ENCODE measurements at places on chromosomes 2 and 18.

DNA sequence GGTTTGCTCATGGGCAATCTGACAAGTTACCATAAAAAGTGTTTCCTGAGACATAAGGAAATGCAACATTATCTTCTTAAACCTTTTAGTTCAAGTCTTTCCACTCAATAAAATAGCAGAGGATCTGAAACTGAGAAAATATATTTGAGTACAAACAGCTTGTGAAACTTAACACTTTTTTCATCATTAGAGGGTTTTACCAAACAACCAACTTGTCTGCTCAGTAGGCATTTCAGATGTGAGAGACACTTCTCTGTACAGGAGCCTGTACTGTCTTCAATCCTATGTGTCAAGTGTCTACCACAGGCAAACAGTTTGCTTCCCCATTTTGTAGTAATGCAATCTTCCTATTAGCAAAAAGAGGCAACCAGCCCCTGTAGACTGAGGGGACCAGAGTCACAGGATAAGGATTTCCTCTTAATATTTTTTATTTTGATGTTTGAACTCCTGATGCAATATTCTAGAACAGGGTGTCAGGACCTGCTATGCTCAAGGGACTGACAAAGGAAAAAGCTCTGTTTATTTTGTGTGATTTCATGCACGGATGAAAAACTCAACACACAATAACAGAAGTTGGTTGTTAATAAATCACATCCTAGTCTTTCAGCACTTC is 159.1 kb upstream of the LHCGR start:
- DNase-seq: peak; percentile 50

DNA sequence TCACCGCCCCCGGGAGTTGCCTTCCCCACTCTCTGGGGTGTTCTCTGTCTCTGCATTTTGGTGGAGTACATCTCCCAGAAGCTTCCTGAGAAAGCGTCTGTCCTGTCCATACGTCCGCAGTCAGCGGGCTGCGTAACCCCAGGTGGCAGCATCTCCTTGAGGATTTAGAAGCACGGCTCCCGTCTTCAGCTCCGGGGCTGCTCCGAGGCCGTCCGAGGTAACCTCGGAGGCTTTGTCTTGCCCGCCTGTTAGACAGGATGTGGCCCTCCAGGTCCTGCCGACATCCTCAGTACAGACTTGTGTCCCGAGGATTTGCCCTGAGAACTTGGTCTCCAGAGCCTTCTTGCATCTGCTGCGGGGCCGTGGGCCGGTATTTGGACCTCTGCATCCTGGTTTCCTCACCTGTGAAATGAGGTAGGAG is 58.4 kb downstream of the CTDP1 start:
- no peak for DNase-seq

GRCh38 chr2:66698091-66698490 is 263.2 kb downstream of the MEIS1 start:
- DNase-seq: no peak

DNA sequence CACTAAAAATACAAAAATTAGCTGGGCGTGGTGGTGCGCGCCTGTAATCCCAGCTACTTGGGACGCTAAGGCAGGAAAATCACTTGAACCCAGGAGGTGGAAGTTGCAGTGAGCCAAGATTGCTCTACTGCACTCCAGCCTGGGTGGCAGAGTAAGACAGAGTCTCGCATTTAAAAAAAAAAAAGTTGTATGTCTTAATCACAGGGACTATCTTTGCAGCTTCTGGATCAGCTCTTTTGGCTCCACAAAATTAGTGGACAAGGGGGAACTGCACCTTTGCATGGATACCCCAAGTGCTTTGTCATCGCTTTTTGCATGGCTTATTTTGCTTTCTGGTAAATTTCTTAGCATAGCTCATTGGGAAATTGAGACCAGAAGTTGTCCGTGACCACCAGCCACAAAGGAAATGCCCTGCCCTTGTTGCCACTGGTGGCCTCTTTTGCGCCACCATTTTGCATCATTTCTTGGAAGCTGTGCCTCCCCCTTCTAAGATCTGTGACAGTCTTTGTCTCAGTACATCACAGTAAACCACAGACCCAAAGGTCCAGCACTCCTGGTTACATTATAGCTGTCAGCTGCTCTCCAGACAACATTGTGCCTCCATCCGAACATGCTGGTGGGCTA is 43.9 kb upstream of the PCBP1 start:
- no peak for DNase-seq

GRCh38 chr2:10518470-10519393 is 70.6 kb upstream of the ODC1 start:
- DNase-seq: no peak

- no peak for DNase-seq
Observed at GRCh38 chr18:35099911-35100310, 58.7 kb downstream of the MAPRE2 start.

GRCh38 chr2:222208010-222208690 is 90.6 kb downstream of the PAX3 start:
- no peak for DNase-seq

DNA sequence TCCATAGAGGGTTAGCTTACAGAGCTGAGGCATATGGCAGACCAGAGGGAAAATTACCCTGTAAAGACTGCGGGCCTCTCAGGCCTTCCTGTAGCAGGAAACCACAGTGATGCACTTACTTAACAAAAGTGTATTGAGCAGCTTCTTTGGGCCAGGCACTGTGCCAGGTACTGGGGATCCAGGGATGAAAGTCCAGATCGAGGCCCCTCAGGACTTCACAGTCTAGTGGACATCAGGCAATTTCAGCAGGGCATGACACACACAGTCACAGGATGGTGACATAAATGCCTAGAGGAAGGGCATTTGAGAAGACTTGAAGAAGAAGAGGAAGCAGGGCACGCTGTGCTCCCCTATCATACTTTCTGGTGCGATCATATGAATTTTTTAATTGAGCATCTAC is 71.7 kb downstream of the MARCO start:
- DNase-seq: no peak

GRCh38 chr18:80202264-80202998 is 44.9 kb downstream of the PARD6G start:
- DNase-seq: no peak

GRCh38 chr18:3453540-3454364 is 3.8 kb downstream of the TGIF1 start:
- DNase-seq: peak; percentile 38

- no peak for DNase-seq
Observed at GRCh38 chr2:118699447-118700175, 147.8 kb downstream of the EN1 start.

- DNase-seq: peak; percentile 77
Observed at GRCh38 chr2:86686905-86687304, 33.2 kb upstream of the RMND5A start.

GRCh38 chr2:216343221-216343980 is 28.9 kb downstream of the MARCHF4 start:
- no peak for DNase-seq

- DNase-seq: peak; percentile 17
Observed at GRCh38 chr2:41647468-41648050, 400.3 kb upstream of the PKDCC start.

DNA sequence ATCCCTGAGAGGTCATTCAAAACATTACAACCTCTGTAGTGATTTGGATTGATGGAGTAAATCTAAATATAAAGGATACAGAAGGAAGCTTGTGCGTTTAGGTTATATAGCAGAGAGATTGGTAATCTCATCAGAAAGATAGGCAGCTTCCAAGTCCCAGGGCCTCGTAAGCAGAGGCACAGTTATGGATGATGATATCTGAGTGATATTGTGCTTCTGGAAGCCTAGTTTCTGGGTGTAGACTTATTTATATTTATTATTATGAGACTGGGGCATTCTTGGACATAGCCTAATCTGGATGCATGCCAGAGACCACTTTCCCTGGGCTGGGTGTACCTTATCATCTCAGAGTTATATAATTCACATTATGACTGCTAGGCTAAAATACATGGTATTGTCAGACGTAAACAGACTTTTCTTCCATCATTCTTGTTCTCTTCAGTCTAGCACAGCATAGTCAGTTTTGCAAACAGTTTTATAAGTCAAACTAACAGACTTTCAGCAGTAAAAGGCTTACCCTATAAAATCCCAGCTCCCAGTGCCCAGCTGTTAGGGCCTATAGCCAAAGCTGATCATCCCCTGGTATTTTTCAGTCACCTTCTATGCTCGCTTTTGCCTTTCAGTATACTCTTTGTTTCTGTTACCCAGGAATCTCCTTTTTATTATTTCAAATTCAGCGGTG is 47.9 kb downstream of the RAB3GAP1 start:
- no peak for DNase-seq

- DNase-seq: no peak
Observed at GRCh38 chr2:42102591-42103450, 55.0 kb downstream of the PKDCC start.

GRCh38 chr18:12855916-12856315 is 28.1 kb downstream of the PTPN2 start:
- no peak for DNase-seq

DNA sequence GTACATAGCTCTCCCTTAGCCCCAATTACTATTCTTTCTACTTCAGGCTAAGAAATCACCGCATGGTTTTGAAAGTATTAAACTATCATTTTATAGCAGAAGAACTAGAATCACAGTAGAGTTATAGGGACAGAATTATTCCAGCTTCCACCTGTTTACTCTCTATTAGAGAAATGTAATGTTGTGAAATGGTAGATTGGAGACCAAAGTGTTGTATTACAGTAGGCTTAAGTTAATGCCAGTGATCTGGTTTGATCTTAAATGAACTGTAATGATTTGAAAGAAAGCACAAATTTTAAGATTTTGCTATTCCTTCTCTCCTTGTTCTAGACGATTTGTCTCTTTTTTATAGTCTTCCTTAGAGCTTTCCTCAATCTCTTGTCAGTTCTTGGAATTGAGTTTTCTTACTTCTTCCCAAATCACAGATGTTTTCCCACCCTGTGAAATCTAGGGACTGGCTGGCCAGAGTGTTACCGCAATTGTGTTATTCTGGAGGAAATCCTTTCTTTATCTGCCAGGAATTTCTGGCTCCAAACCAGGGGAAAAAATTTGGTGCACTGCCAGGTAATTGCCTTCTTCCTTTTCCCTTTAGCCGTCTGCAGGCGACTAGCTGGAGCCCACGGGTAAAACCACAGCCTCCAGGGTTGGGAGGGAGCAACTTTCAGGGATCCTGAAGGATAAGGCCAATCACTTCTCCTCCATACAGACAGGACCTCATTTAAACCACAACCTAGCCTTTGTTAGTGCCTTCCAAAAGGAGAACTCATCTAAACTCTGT is 51.7 kb downstream of the NOP58 start:
- DNase-seq: peak; percentile 5

DNA sequence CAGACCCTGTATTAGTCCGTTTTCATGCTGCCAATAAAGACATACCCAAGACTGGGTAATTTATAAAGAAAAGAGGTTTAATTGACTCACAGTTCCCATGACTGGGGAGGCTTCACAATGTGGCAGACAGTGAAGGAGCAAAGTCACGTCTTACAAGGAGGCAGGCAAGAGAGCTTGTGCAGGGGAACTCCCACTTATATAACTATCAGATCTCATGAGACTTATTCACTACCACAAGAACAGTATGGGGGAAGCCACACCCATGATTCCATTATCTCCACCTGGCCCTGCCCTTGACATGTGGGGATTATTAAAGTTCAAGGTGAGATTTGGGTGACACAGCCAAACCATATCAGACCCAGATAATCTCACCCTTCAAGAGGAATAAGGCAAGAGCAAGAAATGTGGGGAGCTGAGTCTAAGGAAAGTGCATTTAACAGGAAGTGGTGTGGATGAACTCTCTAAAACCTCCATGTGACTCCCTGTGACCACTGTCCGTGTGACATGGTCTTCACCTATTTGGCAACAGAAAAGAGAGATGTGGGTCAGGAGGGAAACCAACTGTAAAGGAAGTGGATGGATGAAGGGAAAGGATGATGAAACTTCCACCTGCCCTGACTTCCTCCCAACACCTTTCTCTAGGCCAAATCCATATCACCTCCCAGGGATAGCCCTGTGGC is 110.6 kb downstream of the ATL2 start:
- no peak for DNase-seq

DNA sequence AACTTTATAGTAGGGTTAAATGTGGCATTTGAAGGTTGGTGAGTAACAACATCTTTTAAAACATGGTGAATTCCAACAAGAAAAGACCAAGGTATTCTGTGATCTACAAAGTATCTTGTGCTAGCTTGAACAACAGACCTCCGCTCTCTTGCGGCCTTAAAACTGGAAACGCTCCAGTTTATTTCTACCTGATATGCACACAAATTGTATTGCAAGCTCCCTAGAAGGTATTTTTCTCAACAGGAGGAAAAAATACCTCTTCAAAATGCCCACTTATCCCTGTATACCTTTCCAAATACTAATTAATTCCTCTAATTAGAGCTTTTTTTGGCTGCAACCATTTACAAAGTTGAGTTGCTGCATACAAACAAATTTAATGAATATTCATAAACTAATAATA is 69.5 kb downstream of the KCNH7 start:
- DNase-seq: no peak

- no peak for DNase-seq
Observed at GRCh38 chr18:46297621-46298020, 193.4 kb downstream of the HAUS1 start.

GRCh38 chr2:88059979-88060906 is 4.7 kb upstream of the KRCC1 start:
- DNase-seq: peak; percentile 69

DNA sequence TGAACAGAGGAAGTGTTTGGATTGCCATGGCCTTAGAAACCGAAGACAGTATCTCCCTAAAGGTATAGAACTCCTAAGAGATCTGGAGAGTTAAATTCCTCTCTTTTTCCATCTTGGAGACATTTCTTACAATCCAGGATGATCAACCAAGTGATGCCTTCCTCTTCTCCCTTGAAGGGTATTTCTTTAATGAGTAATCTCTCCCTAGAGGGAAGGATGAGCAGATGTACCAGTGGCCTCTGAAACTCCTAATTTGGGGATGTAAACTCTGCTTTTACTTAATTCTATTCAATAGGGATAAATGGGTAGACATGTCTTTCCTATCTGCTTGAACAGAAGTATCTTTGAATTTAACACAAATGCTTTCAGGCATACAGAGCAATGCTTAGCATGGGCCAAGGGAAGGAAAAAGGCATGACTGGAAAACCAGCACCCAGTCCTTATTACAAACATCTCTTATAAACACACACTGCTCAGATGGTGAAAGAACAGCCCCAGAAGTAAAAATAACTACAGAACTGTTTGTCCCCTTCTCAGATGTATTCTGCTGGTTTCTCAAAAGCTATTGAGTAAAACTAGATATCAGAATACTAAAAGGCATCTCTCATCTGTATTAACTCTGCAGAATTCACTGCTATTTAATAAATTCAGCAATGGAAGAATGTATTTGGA is 4.7 kb upstream of the THNSL2 start:
- peak; percentile 48 for DNase-seq

- no peak for DNase-seq
Observed at GRCh38 chr2:176087330-176088047, 3.7 kb upstream of the EVX2 start.

GRCh38 chr2:202109737-202110184 is 36.7 kb downstream of the KIAA2012 start:
- DNase-seq: no peak

GRCh38 chr2:238685327-238685709 is 162.6 kb upstream of the TWIST2 start:
- DNase-seq: no peak
